ENCODE measurements at places on chromosomes 13 and 19. TPM values are rescaled to one million over a fixed set of nuclear protein-coding genes. Genes with fewer than 3 reads are reported as not detected.

Gene DCAF15
- 31.3 TPM for polyA plus RNA-seq

Gene CLEC4G
- not detected for polyA plus RNA-seq

Gene KCTD15
- polyA plus RNA-seq: 28.8 TPM

Gene ZNF112
- 1.7 TPM for polyA plus RNA-seq

Gene KMT2B
- polyA plus RNA-seq: 15.1 TPM

Gene CACNG6
- polyA plus RNA-seq: 0.13 TPM

Gene PNMA8B
- polyA plus RNA-seq: 0.40 TPM

Gene PRTN3
- 0.15 TPM for polyA plus RNA-seq

Gene CYSLTR2
- polyA plus RNA-seq: 0.61 TPM

Gene C1QTNF9B
- not detected for polyA plus RNA-seq

Gene ACP5
- 67.4 TPM for polyA plus RNA-seq

Gene FIZ1
- polyA plus RNA-seq: 8.7 TPM

Gene TUBB4A
- not detected for polyA plus RNA-seq

Gene APOC1
- polyA plus RNA-seq: 21.9 TPM

Gene PTH2
- not detected for polyA plus RNA-seq

Gene ALOX5AP
- 30.2 TPM for polyA plus RNA-seq

Gene BRME1
- polyA plus RNA-seq: 5.8 TPM

Gene ZNF98
- not detected for polyA plus RNA-seq

Gene PRRG2
- 8.6 TPM for polyA plus RNA-seq

Gene HSH2D
- 17.7 TPM for polyA plus RNA-seq

Gene CYP2F1
- polyA plus RNA-seq: not detected

All from stomach (tissue), 19 donors.